Left cardiac atrium (tissue), 4 donors: ENCODE measurements at places on chromosomes 16 and 17. TPM values are rescaled to one million over a fixed set of nuclear protein-coding genes. Genes with fewer than 3 reads are reported as not detected.

- no peak for DNase-seq
Measured at GRCh38 chr16:1526608-1527555, 6.6 kb upstream of the TMEM204 start.

Gene SCNN1G
- total RNA-seq: not detected

- DNase-seq: no peak
Measured at GRCh38 chr16:29729116-29729521, 16.7 kb downstream of the C16orf54 start.

Gene AARSD1
- total RNA-seq: 34.5 TPM

Gene ITGAX
- 3.5 TPM for total RNA-seq

Gene HOXB6
- total RNA-seq: 0.63 TPM
